ENCODE measurements at places on chromosomes 5 and 9. TPM values are rescaled to one million over a fixed set of nuclear protein-coding genes. Genes with fewer than 3 reads are reported as not detected.

The LPAR1 gene
- total RNA-seq: 39.2 TPM

The FAM153A gene
- not detected for total RNA-seq

The CDH10 gene
- 1.4 TPM for total RNA-seq

The CDKN2A gene
- 21.8 TPM for total RNA-seq

The GPR21 gene
- 1.9 TPM for total RNA-seq

The TRIM36 gene
- 0.36 TPM for total RNA-seq

Measured in fibroblast of the aortic adventitia (primary cell).